ENCODE measurements at places on chromosomes 13 and 19. TPM values are rescaled to one million over a fixed set of nuclear protein-coding genes. Genes with fewer than 3 reads are reported as not detected.

Gene WDR87
- total RNA-seq, result not detected

Gene ZNF714
- 8.9 TPM for total RNA-seq

Gene OR10H1
- not detected for total RNA-seq

Gene SBK3
- total RNA-seq, result not detected

Gene PCDH20
- not detected for total RNA-seq

Gene TNNI3
- not detected for total RNA-seq

Gene SLITRK6
- 3.1 TPM for total RNA-seq

Gene KLK7
- 13.6 TPM for total RNA-seq

Data from mammary epithelial cell (primary cell).